CD4-positive, alpha-beta memory T cell (primary cell): ENCODE measurements at places on chromosomes 16 and 17. TPM values are rescaled to one million over a fixed set of nuclear protein-coding genes. Genes with fewer than 3 reads are reported as not detected.

- DNase-seq, result no peak
- no peaks in the 10 kb centered on the region for H3K36me3 ChIP-seq
- H3K4me1 ChIP-seq, result no peaks in the 10 kb centered on the region
- no peak overlapping the region for H3K27ac ChIP-seq
- no peak overlapping the region for H3K4me3 ChIP-seq
These were observed 13.2 kb upstream of the NAGPA start for GRCh38 chr16:5046914-5047313.

CDT1 gene
- total RNA-seq, result 0.17 TPM

DNA sequence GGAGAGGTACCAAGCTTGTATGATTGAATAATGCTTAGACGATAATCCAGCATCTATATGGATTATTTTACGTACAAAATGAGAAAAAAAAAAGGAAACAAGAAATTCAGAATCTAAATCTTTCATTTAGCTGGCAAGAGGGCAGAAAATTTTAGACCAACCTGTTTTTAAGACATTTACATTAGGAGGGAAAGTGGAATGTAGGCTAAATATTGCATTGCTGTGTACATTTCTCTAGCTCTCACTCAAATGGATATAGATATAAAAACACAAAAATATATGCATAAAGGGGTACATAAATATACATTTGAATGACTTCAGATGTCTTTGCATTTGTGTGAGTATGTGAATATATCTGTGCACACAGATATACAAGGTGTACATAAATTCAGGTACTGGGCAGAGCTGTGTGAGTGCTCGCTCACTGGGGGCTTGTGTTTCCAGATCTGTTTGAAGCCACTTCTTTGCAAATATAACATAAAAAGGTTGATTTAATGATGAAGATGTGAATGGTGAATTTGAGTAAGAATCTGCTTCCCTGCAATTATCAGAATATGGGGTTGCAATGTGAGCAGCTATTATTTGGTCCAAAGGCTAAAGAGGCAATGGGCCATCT is 14.2 kb upstream of the ZFHX3 start:
- DNase-seq, result no peak
- H3K27ac ChIP-seq, result no peak overlapping the region
- peaks cover 23% of the 10 kb centered on the region for H3K27me3 ChIP-seq

DNA sequence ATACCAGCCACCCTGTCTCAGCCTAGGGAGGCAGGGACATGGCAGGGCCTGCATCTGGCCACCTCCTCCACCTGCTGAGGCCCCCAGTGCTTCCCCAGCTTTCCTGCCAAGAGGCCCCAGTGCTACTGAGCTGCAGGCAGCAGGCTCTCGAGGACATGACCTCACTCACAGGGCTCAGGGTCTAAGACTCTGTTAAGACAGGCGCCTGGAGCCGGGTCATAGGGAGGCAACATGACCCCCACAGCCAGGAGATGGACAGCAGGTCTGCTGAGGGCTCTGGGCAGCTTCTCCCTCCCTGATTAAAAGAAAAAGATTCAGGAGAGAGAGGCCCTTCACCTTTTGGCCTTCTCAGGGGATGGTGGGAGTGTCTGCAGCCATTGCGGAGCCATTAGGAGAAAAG is 23.2 kb upstream of the FASN start:
- H3K4me3 ChIP-seq, result no peak overlapping the region
- DNase-seq, result no peak
- no peak overlapping the region for H3K27ac ChIP-seq

- no peaks in the 10 kb centered on the region for H3K4me1 ChIP-seq
- H3K27ac ChIP-seq, result no peak overlapping the region
- H3K36me3 ChIP-seq, result no peaks in the 10 kb centered on the region
- DNase-seq, result no peak
These were observed 298.3 kb upstream of the XYLT1 start for GRCh38 chr16:17769065-17769464.

DNA sequence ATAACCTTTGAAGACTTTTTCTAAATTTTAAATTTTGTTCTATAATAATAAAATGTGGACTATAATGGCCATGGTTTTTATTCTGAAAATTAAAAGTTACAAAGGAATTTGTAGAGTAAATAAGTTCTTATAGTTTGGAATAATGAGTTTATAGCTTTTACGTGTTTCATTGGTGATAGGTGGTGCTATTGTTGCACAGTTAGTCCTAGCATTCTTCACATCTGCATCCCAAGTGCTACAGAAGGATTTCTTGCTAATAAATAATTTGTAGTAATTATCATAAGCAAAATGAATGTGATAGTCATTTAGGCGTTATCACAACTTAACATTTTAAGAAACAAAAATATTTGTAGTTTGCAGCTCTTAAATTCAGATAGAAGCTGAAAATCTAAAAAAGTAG is 67.9 kb downstream of the BCAS3 start:
- H3K27ac ChIP-seq, result no peak overlapping the region
- H3K4me1 ChIP-seq, result no peaks in the 10 kb centered on the region
- H3K27me3 ChIP-seq, result no peaks in the 10 kb centered on the region
- no peak for DNase-seq
- H3K4me3 ChIP-seq, result no peak overlapping the region
- H3K36me3 ChIP-seq, result no peaks in the 10 kb centered on the region

GRAPL gene
- 74.6 TPM for total RNA-seq

KRT9 gene
- total RNA-seq, result not detected

- H3K27ac ChIP-seq, result no peak overlapping the region
- no peak for DNase-seq
- H3K27me3 ChIP-seq, result no peaks in the 10 kb centered on the region
- H3K36me3 ChIP-seq, result no peaks in the 10 kb centered on the region
- H3K4me3 ChIP-seq, result no peak overlapping the region
These were observed 344.7 kb downstream of the CA10 start for GRCh38 chr17:51813784-51814174.

GRCh38 chr16:83963277-83964119 is 4.5 kb upstream of the NECAB2 start:
- no peaks in the 10 kb centered on the region for H3K36me3 ChIP-seq
- H3K27me3 ChIP-seq, result no peaks in the 10 kb centered on the region
- no peaks in the 10 kb centered on the region for H3K4me1 ChIP-seq
- no peak overlapping the region for H3K27ac ChIP-seq
- DNase-seq, result no peak
- H3K4me3 ChIP-seq, result no peak overlapping the region

DNA sequence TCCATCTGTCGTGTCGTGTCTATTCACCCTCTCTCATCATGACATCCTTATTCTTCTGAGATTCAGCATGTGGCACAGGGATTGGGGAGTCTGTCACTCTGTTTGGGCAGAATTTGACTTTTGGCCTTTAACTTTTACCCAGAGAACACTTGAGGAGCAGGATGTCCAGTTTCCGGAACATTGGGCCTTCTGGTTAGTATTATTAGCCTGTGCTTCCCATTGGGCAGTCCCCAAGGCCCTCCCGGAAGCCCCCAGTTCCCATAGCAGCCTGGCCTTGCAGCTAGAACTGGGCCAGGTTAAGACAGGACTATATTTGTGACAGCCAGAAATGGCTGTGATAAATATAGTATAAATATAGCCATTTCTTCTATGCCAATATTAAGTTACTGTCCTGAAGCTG is 9.6 kb downstream of the SCN4A start:
- DNase-seq, result no peak
- no peaks in the 10 kb centered on the region for H3K27me3 ChIP-seq
- no peaks in the 10 kb centered on the region for H3K36me3 ChIP-seq
- H3K27ac ChIP-seq, result no peak overlapping the region

HBA1 gene
- 0.76 TPM for total RNA-seq

- H3K36me3 ChIP-seq, result no peaks in the 10 kb centered on the region
- H3K27ac ChIP-seq, result no peak overlapping the region
- no peaks in the 10 kb centered on the region for H3K4me1 ChIP-seq
- DNase-seq, result no peak
These were observed 11.5 kb downstream of the RPGRIP1L start for GRCh38 chr16:53692146-53692545.

ARSG gene
- total RNA-seq, result 13.6 TPM

- H3K36me3 ChIP-seq, result peaks cover 20% of the 10 kb centered on the region
- H3K4me3 ChIP-seq, result no peak overlapping the region
- DNase-seq, result peak; percentile 8
- H3K27me3 ChIP-seq, result no peaks in the 10 kb centered on the region
- H3K4me1 ChIP-seq, result peaks cover 12% of the 10 kb centered on the region
These were observed 24.4 kb downstream of the ATP6V0D1 start for GRCh38 chr16:67456391-67457081.

- no peaks in the 10 kb centered on the region for H3K4me1 ChIP-seq
- H3K27me3 ChIP-seq, result no peaks in the 10 kb centered on the region
- no peak for DNase-seq
- no peaks in the 10 kb centered on the region for H3K36me3 ChIP-seq
- H3K27ac ChIP-seq, result no peak overlapping the region
These were observed 35.3 kb downstream of the NTN1 start for GRCh38 chr17:9056566-9056965.

- no peaks in the 10 kb centered on the region for H3K36me3 ChIP-seq
- H3K4me3 ChIP-seq, result no peak overlapping the region
These were observed 62.7 kb downstream of the ARHGAP44 start for GRCh38 chr17:12851901-12852435.

DNA sequence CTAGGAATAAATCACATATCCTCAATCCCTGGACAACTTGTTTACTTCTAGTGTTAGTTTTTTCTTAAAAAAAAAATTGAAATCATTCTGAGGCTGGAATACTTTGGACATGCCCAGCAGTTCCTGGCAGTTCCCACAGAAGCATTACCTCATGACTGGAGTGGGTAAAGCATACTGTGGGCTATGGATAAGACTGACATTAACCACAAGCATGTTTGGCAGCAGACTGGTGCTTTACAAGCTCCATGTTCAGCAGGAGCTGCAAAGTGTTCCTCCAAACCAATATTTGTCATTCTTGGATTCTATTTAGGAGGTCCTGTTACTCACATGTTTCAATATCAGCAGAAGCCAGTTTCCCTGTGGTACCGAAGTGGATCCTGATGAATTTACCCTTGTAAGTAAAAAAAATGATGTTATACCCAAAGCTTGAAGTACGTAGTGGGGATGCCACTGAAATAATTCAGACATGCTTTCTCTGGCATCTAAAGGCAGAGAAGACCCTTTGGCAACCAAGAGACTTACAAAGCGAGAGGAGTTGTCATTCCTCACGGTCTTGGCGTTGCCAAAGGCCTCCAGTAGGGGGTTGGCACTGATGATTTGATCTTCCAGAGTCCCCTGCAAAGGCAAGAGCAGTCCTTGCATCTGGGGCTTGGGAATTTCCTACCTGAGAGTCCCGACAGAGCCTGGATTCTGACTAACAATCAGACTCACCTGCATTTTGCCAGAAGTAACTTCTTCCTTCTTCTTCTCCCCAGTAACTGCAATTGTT is 4.9 kb downstream of the MYH1 start:
- H3K4me1 ChIP-seq, result no peaks in the 10 kb centered on the region
- no peak overlapping the region for H3K4me3 ChIP-seq
- no peaks in the 10 kb centered on the region for H3K36me3 ChIP-seq
- H3K27ac ChIP-seq, result no peak overlapping the region
- DNase-seq, result no peak

- no peaks in the 10 kb centered on the region for H3K36me3 ChIP-seq
- no peak overlapping the region for H3K4me3 ChIP-seq
- no peak overlapping the region for H3K27ac ChIP-seq
- H3K27me3 ChIP-seq, result peaks cover 16% of the 10 kb centered on the region
- DNase-seq, result no peak
These were observed 407 bp downstream of the HS3ST6 start for GRCh38 chr16:1917665-1918350.

GRCh38 chr17:63405741-63406261 is 40.3 kb downstream of the CYB561 start:
- H3K27ac ChIP-seq, result no peak overlapping the region
- DNase-seq, result peak; percentile 40
- H3K4me3 ChIP-seq, result no peak overlapping the region
- H3K4me1 ChIP-seq, result peaks cover 5% of the 10 kb centered on the region
- no peaks in the 10 kb centered on the region for H3K36me3 ChIP-seq
- H3K27me3 ChIP-seq, result no peaks in the 10 kb centered on the region

DNA sequence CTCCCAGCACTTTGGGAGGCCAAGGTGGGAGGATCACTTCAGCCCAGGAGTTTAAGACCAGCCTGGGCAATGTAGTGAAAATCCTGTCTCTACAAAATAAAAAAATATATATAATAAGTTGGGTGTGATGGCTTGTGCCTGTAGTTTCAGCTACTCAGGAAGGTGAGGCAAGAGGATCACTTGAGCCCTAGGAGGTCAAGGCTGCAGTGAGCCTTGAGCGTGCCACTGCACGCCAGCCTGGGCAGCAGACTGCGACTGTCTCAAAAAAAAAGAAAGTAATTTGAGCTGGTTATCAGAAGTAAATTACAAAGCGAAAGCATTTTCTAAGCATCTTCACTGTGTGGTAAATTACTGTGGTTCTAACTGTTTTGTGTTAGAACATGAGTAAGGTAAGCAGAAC is 66.2 kb downstream of the NQO1 start:
- no peak overlapping the region for H3K4me3 ChIP-seq
- H3K27ac ChIP-seq, result no peak overlapping the region
- H3K36me3 ChIP-seq, result peaks cover 9% of the 10 kb centered on the region

DNA sequence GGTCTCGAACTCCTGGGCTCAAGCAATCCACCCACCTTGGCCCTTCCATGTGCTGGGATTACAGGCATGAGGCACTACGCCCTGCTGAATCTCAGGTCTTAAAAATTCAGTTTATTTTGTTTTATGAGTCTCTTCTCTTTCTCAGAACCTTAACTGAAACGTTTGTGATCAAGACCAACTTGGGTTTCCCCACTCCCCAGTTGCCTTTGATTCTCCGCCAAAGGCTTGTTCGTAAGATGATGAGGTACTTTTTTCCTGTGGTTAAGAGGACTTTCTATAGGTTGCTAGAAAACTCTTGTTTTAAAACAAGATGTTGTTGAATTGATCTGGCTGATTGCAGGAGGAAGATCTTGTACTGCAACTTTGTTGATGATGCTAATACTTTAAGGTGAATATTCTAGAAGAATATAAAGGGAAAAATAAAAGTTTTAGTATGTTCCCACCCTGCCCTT is 11.7 kb downstream of the ABCC1 start:
- H3K27me3 ChIP-seq, result no peaks in the 10 kb centered on the region
- H3K36me3 ChIP-seq, result no peaks in the 10 kb centered on the region
- H3K27ac ChIP-seq, result peak overlapping the region; percentile 96
- H3K4me3 ChIP-seq, result peak overlapping the region; percentile 55
- DNase-seq, result peak; percentile 94

DNA sequence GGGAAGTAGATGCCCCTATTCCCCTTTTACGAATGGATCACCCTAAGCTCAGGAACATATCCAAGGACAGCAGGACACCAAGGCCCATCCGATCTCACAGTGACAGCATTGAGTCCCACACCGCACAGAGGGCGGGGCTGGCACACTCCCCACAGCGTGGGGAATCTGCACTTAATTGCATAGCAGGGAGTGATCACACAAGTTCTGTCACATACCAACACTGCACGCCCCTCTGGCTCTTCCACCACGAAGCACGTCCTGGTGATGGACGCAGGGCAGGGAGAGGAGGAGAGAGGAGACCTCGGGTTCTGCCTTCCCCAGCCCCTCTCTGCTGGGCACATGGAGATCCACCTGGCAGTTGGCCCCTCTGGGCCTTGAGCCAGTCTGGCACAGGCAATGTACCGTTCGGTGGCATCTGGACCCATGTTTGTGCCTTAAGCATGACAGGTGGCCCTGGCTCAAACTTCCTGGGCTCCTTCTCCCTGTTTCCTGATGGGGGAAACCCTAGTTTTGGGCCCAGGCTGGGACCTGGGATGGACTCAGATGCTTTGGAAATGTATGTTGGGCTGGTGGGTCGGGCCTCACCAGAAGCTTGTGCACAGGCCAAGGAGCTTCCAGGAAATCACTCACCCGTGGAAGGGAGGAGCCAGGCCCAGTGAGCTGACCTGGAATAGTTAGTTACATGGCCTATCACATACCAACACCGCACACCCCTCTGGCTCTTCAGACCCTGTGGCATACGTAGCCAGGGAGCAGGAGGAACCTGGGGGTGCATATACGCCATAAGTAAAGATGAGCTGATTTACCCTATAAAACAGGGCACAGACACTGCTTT is 35.1 kb upstream of the CREBBP start:
- H3K4me1 ChIP-seq, result no peaks in the 10 kb centered on the region
- DNase-seq, result no peak
- no peaks in the 10 kb centered on the region for H3K36me3 ChIP-seq
- H3K27ac ChIP-seq, result no peak overlapping the region
- H3K4me3 ChIP-seq, result no peak overlapping the region
